H9 (cell line): ENCODE measurements at places on chromosomes 11 and 22. TPM values are rescaled to one million over a fixed set of nuclear protein-coding genes. Genes with fewer than 3 reads are reported as not detected.

- H3K4me1 ChIP-seq, result peaks cover 6% of the 10 kb centered on the region
- no peak for DNase-seq
- no peaks in the 10 kb centered on the region for H3K27me3 ChIP-seq
- H3K36me3 ChIP-seq, result no peaks in the 10 kb centered on the region
- H3K27ac ChIP-seq, result no peak overlapping the region
These were observed 81.6 kb downstream of the TEAD1 start for GRCh38 chr11:12755510-12756453.

- no peak overlapping the region for H3K27ac ChIP-seq
- H3K27me3 ChIP-seq, result no peaks in the 10 kb centered on the region
- DNase-seq, result no peak
- no peak overlapping the region for H3K4me3 ChIP-seq
- H3K4me1 ChIP-seq, result no peaks in the 10 kb centered on the region
These were observed 21.9 kb downstream of the HSPA8 start for GRCh38 chr11:123040111-123040432.

- no peaks in the 10 kb centered on the region for H3K4me1 ChIP-seq
- no peak overlapping the region for H3K27ac ChIP-seq
- no peak overlapping the region for H3K4me3 ChIP-seq
- H3K36me3 ChIP-seq, result no peaks in the 10 kb centered on the region
- DNase-seq, result no peak
These were observed 63.4 kb downstream of the NRXN2 start for GRCh38 chr11:64659417-64660144.

The SMPD1 gene
- 4.5 and 5.3 TPM in 2 replicates for total RNA-seq
